ENCODE measurements at places on chromosomes 2 and 18.

DNA sequence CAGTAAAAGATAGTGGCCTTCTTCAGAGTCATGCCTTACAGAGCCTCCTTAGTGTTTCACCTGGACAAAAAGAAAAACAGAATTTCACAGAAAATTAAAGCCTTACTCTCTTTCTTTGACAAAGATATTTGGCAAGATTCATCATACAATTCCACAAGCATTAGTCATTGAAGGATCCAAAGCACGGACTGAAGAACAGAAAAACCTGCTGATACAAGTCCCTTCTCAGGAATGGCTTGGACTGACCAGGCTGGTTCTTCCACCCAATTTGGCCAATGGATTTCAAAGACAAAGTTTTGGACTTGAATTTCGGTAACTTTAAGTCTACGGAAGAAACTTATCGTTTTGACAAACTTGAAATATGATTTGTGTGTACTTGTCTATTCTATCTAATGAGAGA, 39.1 kb upstream of the GALNT3 start:
- DNase-seq = no peak

- DNase-seq = no peak
Measured at GRCh38 chr2:124908411-124908810, 883.3 kb downstream of the CNTNAP5 start.

- no peak for DNase-seq
Measured at GRCh38 chr2:211837206-211837605, 701.4 kb downstream of the ERBB4 start.

DNA sequence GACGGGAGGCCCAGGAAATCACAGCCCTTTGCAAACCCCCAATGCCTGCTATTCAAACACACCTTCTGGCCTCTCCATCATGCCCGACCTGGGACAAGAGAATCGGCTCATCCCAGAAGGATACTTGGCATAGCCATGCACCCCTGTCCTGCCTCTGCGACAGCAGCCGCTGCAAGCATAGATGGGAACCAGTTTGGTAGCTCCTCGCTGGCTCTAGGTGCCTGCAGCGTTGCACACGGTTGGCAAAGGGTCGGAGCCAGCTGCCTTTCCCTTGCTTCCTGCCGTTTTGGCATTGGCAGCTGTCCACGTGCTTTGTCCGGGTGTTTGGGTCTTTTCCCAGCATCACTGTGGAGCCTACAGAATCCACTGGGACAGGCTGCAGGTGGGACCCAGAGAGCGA, 76.9 kb downstream of the TWIST2 start:
- no peak for DNase-seq

DNA sequence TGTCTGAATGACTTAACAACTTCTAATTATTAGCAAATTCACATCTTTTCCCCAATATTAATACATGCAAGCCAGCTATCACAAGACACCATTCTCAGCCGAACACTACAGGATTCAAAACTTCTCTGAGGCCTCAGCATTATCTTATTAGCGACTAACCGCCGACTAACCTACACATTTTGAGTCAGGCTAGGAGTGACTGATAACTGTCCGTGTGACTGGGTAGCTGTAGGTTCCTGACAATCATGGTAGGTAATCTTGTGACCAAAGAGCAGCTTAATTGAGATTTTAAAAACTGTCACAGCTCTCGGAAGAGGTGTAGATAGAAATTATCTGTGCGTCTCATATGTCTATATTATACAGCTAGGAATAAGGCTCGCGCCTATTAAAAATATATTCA, 44.1 kb upstream of the SP5 start:
- DNase-seq = no peak

- DNase-seq = no peak
Measured at GRCh38 chr18:49059028-49059834, 108.5 kb upstream of the SMAD7 start.

DNA sequence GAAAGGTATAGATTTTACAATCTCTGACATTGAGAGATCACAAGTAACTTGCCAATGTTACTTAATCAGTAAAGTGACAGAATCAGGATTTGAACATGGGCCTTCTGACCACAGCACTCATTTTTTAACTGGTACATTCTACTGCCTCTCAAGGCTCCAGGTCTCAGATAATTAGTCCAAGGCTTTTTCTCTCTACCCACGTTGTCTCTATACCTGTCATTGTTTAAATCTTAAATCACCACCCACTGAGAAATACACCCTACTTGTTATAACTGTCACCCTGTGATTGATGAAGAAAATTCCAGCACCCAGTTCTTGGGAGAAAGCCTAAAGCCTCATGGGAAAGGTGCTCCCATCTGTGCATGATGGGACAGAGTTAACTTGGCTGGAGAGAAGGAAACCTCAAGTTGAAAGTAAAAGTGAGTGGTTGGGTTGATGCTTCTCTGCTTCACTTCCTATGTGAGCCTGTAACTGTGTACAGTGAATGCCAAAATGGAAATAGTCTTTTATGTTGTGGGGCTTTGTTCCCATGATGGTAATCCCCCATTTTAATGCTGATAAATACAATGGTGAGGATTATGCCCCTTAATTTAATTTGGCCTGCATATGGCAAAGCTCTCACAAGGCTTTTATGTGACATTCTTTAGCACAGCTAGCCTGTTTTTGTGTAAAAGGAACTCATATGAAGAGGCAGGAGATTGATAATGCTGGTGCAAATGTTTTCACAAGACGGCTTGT, 190.1 kb upstream of the SP5 start:
- DNase-seq = no peak

GRCh38 chr18:22423878-22424564, 6.3 kb upstream of the CTAGE1 start:
- no peak for DNase-seq

GRCh38 chr2:84556190-84556589, 39.9 kb downstream of the DNAH6 start:
- DNase-seq = no peak

Data from CD4-positive, alpha-beta T cell treated with Interleukin-15 for 4 hours (primary cell).